Caco-2 (cell line): ENCODE measurements at places on chromosomes 11 and 22.
A peak's percentile ranks its signal among the peaks of the same experiment; 100 is the strongest.

GRCh38 chr22:35104491-35104890 is 38.5 kb downstream of the ISX start:
- DNase-seq, result no peak

DNA sequence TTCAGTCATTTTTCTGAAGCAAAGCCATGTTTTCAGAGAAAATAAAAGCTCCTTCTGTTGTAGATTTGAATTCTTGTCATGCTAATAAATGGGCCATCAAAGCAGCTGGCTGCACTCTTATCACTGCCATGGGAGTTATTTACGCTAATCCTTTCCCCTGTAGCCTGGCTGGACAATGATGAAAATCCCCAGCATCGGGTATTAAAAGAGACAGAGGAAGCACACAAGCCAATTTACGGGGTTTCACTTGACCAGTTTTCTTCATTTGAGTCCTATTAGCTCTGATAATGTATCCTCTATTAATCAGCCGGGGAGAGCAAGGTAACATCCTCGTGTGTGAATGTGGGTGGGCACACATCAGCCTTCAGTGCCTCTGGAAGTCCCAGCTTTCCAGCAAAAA is 470.2 kb upstream of the API5 start:
- no peak for DNase-seq

- DNase-seq, result peak; percentile 68
Observed at GRCh38 chr11:68040101-68040956, 1.5 kb downstream of the TCIRG1 start.

GRCh38 chr11:24509114-24509513 is 12.3 kb downstream of the LUZP2 start:
- no peak for DNase-seq

- DNase-seq, result peak; percentile 65
Observed at GRCh38 chr11:84800755-84801346, 826.3 kb downstream of the DLG2 start.

GRCh38 chr11:120778685-120779490 is 245.0 kb upstream of the TBCEL start:
- DNase-seq, result peak; percentile 33

- DNase-seq, result no peak
Observed at GRCh38 chr22:17493419-17493981, 69.8 kb upstream of the SLC25A18 start.

DNA sequence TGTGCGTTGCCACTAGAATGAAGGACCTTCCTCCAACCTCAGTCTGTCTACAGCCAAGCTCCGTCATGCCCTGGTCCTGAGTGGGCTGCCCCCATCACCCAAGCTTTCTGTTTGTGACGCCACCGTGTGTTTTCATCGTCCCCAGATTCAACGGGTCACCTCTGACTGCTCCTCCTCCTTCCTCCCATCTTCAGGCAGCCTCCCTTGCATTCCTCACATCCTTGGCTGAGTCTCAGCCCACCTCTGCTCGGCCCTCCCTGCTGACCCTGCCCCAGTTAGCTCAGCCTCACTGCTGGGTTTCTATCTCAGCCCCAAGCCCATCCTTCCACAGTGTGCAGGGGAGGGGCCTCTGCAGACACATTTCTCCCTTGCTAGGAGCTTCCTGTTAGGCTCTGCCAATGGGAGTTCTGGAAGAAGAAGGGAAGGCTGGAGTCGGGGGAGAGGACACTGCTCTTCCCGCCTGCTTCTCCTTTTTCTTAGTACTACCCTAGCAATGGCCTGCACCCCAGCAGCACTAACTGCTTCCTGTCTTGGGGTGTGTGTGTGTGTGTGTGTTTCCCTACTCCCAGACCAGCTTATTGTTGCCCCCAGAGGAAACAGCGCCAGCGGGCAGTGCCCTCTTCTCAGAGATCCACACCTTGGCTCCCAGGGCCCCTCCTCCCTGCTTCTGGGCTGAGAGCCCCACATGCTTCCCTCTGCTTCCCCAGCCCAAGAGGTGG is 5.2 kb downstream of the IFT27 start:
- no peak for DNase-seq

DNA sequence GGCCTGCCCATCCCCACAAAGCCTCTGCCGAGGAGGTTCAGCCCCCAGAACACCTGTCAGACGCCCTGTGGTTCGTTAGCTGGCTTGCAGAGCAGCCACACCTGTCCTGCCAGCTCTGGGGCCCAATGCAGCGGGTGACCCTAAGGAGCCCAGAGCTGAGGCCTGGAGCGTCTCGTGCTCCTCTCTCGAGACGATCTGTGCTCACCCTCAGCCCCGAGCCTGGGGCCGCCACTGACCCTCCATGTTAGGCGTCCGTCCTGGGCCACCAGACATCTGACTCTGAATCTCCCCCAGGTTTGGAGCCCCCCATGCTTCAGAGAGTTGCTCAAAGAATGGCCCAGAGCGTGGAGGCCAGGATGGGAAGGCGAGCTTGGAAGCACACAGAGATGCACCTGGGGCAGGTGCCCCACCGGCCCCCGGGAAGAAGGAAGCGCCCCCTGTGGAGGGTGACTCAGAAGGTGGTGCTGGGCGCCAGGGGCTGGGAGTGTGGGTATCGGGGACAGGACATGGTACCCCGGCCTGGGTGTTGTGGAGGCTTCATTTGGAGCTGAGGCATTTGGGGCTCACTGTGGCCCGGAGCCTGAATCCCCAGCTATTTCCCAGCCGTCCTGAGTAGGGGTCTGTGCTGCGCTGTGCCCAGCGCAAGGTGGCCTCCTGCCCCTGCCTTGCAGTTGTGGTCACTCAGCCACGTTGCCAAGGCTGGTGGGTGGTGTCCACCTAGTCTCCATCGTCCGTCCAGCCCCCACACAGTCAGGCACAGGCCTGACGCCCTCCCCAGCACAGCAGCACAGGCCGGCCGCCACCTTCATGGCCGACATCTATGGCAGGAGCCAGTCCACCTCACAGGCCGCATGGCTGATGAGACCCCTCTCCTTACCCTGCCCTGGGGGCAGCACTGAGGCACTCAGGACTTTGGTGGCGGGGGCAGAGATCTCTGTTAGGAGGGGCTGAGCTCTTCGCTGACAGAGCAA is 36.2 kb downstream of the SBF1 start:
- DNase-seq, result no peak

DNA sequence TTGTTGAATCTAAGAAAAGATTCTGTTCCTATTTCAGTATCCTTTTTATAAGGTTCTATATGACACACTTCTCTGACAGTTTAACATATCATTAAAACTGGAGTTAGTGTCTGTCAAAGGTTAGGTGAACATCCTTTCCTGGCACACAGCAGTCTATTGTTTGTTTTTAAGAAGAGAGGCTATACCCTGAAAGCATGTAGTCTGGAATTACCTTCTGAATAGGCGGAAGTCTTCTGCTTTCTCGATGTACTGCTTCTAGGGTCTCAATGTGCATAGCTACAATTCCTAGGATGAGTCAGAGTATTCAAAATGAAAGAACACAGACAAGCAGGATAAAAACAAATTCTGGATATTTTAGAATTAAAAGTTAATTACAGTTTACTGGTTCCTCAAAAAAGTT is 188.6 kb downstream of the SWAP70 start:
- no peak for DNase-seq

- no peak for DNase-seq
Observed at GRCh38 chr11:65159012-65159411, 11.0 kb upstream of the SPDYC start.

DNA sequence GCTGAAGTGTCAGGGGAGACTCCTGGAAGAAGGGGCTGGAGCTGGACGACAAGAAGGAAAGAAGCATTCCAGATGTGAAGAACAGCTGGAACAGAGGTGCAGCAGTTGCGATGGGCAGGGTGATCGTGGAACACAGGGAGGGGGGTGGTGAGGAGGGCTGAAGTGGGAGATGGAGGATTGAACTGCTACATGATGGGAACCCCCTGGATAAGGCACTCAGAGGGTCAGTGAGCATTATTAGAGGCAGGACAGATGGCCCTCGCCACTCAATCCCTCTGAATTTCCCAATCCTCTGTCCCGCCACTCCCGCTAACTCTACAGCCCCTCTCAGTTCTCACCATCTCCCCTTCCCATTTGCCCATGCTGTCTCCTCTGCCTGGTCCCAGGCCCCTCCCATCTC is 14.0 kb downstream of the SERPINH1 start:
- DNase-seq, result no peak

- no peak for DNase-seq
Observed at GRCh38 chr11:33893711-33894397, 2.0 kb upstream of the LMO2 start.

DNA sequence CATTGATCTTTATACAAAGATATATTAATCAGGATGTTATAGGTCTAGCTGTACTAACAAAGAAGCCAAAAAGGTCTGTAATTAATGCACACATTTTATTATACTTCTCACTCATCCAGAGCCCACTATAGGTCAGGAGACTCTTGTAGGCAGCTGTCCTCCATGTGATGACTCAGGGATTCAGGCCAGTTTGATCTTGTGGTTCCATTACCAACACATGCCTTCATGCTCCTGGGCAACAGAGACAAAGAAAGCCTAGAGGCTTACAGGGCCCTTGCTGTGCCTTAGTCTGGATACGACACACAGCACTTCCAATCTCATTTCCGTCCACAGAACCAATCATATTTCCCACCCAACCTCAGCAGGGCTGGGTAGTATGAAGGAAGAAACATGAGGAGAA is 150.3 kb upstream of the NCAM1 start:
- no peak for DNase-seq

DNA sequence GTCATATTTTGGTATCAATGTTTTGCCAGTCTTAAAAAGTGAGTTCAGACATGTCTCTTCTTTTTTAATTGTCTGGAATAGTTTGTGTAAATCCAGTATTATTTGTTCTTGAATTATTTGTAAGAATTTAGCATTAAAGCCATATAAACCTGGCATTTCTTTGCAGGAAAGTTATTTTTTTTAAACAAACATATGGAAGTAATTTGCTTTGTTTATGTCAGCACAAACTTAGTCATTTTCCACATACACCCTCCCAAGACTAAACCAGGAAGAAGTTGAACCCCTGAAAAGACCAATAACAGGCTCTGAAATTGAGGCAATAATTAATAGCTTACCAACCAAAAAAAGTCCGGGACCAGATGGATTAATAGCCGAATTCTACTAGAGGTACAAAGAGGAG is 9.1 kb upstream of the CCDC81 start:
- no peak for DNase-seq

DNA sequence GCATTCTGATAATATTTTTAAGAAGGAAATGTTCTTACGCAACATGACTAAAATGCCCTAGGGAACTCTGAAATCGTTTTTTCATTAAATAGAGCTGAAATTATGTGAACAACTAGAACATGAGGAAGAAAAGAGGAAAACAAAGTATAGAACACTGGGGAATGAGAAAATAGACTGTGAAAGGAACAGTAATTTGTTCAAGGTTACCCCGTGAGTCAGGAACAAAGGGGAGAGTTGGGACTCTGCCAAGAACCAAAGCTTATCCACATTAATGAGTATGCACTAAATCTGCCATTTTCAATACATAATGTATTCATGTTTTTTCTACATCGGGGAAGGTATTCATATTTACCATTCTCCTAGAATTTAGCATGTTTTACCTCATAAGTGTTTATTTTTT is 961.8 kb upstream of the CCDC90B start:
- no peak for DNase-seq

GRCh38 chr11:122453586-122453985 is 201.9 kb upstream of the UBASH3B start:
- no peak for DNase-seq

DNA sequence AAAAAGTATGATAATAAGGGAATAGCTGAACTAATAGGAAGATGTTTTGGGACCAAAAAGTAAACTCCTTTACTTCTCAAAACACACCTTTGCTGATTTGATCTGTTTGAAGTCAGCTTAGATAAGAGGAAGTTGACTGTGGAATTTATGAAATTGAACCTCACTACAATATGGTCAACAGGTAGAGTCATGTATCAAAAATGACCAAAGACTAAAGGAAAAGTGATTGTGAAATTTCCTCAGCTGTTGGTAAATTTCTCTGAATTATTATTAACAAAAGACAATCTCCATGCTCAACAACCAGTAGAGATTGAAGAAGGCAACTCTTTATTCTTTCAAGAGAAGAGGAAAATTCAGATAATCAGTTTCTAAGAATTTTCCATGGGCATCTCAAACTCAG is 826.5 kb downstream of the KCNA4 start:
- DNase-seq, result no peak

DNA sequence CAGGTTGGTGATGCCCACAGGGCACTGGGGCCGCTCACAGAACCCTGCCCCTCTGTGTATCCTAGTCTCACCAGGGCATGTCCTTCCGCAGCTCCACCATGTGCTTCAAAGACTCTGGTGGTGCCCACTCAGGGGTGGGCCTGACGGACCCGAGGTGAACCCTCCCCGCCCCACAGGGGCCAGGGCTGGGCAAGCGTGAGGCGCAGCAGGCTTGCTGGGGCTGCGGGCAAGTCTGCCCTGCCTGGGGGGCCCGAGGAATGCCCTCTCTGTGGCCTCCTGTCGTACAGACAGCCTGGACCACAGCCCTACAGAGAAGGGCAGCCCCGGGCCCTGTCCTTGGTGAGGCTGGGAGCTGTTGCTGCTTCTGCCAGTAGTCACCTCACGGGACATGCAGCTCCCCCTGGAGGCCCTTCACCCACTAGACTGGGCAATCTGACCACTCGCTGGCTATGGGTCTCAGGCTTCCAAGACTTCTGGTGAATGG is 40.2 kb downstream of the TBX1 start:
- DNase-seq, result no peak

DNA sequence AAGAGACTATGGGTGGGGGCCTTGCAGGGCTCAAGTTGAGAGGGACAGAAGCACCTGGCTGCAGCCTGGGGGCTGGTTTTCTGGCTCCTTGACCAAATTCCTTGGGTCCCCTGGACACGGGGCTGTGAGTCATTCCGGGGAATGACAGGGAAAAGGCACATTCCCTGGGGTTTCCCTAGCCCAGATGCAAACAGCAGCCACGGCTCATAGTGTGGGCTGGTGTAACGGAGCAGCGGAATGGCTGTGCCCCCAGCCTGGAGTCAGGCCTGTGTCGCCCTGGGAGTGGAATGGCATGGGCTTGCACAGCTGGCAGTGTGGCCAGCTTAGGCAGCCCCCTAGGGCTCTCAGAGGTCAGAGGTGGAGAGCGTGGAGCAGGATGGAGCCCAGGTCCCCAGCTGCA is 77.6 kb upstream of the KCNQ1OT1 start:
- DNase-seq, result peak; percentile 31

DNA sequence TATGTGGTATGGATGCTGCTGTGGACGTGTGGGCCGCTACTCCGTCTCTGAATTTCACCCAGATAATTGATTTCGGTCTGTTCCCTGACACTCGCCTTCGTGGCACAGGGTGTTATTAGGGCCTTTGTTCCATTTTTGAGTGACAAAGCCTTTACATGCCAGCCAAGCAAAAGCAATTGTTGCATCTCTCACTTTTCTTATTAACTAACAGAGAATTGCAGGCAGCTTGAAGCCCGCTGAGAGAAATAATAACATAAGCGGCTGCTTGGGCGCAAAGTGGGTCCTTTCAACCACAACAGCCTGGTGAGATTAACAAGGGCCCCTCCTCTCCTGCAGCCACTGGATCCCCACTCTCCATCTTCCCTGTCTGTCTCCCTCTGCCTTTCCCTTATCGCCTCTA is 449.4 kb downstream of the NTM start:
- DNase-seq, result no peak

- DNase-seq, result peak; percentile 55
Observed at GRCh38 chr11:47348859-47349258, 3.6 kb downstream of the MYBPC3 start.
